ENCODE measurements at places on chromosomes 2 and 18.
A peak's percentile ranks its signal among the peaks of the same experiment; 100 is the strongest.

DNA sequence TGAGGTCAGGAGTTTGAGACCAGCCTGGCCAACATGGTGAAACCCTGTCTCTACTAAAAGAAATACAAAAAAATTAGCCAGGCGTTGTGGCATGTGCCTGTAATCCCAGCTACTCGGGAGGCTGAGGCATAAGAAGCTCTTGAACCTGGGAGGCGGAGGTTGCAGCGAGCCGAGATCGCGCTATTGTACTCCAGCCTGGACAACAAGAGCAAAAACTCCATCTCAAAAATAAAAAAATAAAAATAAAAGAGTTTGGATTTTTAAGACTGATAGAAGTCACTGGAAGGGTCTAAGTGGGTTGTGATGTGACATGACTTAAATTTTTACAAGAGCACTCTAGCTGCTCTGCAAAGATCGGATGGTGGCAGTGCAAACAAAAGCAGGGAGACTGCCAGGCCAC lies 15.9 kb downstream of the KCNK3 start:
- no peak for DNase-seq

GRCh38 chr2:105592288-105592687 lies 152.4 kb upstream of the NCK2 start:
- no peak for DNase-seq

GRCh38 chr2:151973901-151974199 lies 125.0 kb downstream of the CACNB4 start:
- DNase-seq, result no peak

GRCh38 chr2:58803192-58803591 lies 562.1 kb upstream of the FANCL start:
- DNase-seq, result no peak

- DNase-seq, result peak; percentile 69
Observed at GRCh38 chr2:98730707-98731040, 258 bp downstream of the MGAT4A start.

GRCh38 chr2:201618744-201619662 lies 24.3 kb downstream of the TMEM237 start:
- no peak for DNase-seq

GRCh38 chr2:100957996-100958653 lies 44.0 kb upstream of the RPL31 start:
- DNase-seq, result no peak

GRCh38 chr18:49548229-49548636 lies 13.6 kb upstream of the LIPG start:
- DNase-seq, result no peak

- DNase-seq, result peak; percentile 60
Observed at GRCh38 chr2:199596549-199596948, 138.8 kb upstream of the SATB2 start.

DNA sequence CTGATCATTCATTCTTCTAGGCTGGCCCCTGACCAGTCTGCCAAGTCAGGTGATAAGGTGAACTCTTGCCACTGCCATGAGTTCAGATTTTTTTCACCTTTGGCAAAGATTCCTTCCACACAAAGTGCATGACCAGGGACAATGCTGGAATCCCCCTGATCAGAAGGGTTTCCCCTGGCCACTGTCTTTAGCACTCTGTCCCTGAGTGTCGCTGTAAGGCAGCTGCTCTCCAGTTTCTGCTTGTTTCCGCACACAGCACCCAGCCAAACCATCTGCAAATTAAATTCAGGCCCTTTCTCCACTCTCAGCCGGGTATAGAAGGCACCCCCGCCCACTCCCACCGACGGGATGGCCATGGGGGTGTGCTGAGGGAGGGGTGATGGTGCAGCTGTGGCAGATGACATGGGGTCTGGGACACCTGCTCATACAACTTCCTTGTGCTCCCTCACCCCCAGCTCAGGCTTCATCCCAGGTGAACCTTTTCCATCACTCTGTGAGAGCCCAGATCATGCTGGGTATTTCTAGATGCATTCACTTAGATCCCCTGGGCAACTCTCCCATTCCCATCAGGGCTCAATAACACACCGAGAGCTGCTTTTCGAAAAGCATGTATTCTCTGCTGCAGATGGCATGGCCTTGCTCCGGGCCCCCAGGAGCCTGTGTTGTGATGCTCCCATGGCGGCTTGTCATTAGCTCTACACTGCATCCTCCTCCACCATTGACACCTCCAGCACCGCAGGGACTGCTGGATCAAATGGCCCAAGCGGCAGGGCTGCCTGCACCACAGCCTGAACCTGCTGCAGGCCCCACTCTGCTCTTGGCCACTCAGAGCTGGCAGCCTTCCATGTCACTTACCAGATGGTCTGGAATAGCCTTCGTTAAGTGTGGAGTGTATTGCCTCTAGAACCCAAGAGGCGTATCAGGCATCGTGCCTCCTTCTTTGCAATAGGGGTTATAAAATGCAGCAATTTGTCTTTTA lies 52.3 kb upstream of the ROCK2 start:
- no peak for DNase-seq

GRCh38 chr18:69365658-69366057 lies 35.0 kb upstream of the DOK6 start:
- no peak for DNase-seq

DNA sequence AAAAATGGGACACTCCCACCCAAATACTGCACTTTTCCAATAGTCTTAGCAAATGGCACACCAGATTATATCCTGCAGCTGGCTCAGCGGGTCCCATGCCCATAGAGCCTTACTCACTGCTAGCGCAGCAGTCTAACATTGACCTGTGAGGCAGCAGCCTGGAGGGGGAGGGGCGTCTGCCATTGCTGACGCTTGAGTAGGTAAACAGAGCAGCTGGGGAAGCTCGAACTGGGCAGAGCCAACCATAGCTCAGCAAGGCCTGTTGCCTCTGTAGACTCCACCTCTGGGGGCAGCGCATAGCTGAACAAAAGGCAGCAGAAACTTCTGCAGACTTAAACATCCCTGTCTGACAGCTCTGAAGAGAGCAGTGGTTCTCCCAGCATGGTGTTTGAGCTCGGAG lies 110.4 kb downstream of the CTIF start:
- peak; percentile 52 for DNase-seq

GRCh38 chr2:3806168-3806567 lies 102.8 kb downstream of the DCDC2C start:
- DNase-seq, result no peak

- no peak for DNase-seq
Observed at GRCh38 chr18:48608581-48608980, 69.8 kb downstream of the CTIF start.

- no peak for DNase-seq
Observed at GRCh38 chr2:19882286-19882685, 19.5 kb downstream of the TTC32 start.

GRCh38 chr2:119494163-119494790 lies 30.0 kb downstream of the SCTR start:
- no peak for DNase-seq

Measured in NAMALWA (cell line).